HepG2 (cell line): ENCODE measurements at places on chromosomes 6 and 20. TPM values are rescaled to one million over a fixed set of nuclear protein-coding genes. Genes with fewer than 3 reads are reported as not detected.

- DNase-seq: no peak
These were observed 78.4 kb upstream of the PMEPA1 start for GRCh38 chr20:57787990-57788781.

DNA sequence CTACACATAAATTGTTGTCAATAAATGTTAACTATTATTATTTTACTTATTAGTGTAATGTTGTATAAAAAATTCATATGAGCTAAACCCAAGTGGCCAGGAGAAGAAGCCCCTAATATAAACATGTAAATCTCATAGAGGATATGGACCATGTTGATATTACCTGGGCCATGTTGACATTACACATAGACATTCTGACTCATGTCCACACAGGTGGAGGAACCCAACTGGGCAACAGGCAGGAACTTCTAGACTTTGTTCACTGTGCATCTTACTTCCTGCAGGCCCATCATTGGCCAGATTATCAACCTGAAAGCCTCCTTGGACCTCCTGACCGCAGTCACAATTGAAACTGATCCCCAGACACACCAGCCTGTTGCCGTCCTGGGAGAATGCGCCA is 7.2 kb downstream of the BPIFA2 start:
- no peak for DNase-seq

DNA sequence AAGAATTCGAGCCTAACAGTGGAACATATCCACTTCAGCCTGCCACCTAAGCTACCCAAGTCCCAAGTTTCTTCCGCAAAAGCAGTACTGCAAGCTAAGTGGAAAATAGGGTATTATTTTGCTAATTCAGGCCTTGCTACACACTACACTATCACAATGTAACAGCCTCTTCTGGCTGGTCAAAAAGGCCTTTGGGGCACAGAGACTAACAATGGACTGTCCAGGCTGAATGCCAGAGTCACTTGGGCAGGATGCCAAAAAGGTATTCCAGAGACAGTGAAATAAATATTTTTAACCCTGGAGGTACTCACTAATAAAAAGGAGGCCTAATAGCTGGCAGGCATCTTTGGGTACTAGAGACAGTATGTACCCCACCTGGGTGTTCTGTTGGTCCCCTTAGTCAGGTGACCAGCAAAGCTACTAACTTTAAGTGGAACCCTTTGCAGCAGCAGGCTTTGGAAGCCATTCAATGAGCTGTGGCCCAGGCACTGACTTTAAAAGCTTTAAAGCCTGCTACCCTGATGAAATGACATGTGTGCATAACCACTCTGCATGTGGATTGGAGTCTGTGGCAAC is 692.1 kb downstream of the HTR1B start:
- DNase-seq: no peak

GRCh38 chr20:13426870-13427269 is 205.8 kb downstream of the ISM1 start:
- no peak for DNase-seq

DNA sequence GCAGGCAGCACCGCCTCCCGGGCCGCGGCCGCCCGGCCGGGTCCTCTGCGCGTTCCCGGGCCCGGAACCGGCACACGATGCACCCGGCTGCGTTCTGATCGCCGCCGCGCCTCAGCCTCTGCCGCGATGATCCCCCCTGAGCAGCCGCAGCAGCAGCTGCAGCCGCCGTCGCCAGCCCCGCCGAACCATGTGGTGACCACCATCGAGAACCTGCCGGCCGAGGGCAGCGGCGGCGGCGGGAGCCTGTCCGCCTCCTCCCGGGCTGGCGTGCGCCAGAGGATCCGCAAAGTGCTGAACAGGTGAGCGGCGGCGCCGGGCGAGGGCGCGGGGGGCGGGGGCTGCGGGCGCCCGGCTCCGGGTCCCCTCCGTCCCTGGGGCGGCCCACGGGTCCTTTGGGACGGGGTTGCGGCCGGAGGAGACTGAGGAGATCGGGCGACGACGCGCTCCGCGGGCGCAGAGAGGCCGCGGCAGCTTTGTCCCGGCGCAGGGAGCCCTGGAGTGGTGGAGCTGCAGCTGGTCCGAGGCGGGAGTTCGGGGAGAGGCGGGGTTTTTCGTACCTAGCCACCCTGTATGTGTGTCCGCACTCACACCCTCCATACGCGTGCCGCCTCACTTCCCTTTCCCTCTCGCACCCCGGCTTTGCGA is 659 bp downstream of the SLC35F1 start:
- no peak for DNase-seq

IFNGR1 gene
- total RNA-seq: 48.9 and 82.8 TPM in 2 replicates
